GM12878 (cell line): ENCODE measurements at places on chromosomes 6 and 20.

DNA sequence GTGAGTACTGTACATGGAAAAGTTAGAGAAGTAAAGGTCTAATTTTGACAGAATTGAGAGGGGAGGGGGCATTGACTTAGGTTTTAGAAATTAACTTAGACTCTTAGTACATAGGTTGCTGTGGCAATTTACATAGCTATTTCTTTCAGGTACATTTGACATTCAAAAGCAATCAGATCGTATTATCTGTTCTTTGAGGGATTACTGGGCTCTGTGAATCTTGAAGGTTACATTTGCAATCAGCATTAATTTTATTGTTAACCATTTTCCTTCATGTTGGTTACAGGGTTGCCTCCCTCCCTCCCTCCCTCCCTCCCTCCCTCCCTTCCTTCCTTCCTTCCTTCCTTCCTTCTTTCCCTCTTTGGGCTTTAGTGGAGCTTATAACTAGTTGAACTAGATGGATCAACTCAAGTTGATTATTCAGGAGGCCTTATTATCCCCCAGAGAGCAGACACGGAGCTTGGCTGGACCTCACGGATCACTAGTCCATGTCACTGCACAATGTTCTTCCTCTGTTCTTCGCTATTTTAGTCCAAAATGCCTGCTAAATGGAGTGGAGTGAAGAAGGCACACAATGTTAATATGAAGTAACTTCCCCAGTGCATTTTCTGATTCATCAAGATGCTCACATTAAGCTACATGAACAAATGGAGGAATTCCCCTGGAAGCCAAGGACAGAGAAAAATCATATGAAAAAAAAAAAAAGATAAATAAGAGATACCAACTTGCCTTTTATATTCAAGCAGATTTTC is 87.8 kb downstream of the PLCB4 start:
- DNase-seq, result no peak

- no peak for DNase-seq
Observed at GRCh38 chr6:165106261-165106660, 203.1 kb downstream of the C6orf118 start.

DNA sequence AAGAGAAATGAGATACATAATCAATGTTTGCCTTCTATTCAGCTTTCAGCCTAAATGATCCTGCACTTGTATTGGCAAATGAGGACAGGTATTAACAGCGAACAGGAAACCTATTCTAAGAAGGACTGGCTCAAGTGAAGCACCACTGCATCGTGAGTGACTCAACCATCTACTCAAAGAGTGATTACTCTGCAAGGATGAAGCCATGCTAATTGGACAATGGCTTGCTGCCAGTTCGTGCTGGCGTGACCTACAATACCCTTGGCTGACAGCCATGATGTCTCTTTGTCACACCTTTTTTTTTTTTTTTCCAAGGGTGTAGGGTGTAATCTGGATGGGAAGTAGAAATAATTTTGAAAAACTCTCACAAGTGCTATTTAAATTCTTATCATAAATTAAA is 104.9 kb downstream of the GJA10 start:
- no peak for DNase-seq

GRCh38 chr6:121086876-121087275 is 247.4 kb downstream of the TBC1D32 start:
- DNase-seq, result no peak

- DNase-seq, result no peak
Observed at GRCh38 chr6:16727996-16728395, 33.3 kb downstream of the ATXN1 start.

DNA sequence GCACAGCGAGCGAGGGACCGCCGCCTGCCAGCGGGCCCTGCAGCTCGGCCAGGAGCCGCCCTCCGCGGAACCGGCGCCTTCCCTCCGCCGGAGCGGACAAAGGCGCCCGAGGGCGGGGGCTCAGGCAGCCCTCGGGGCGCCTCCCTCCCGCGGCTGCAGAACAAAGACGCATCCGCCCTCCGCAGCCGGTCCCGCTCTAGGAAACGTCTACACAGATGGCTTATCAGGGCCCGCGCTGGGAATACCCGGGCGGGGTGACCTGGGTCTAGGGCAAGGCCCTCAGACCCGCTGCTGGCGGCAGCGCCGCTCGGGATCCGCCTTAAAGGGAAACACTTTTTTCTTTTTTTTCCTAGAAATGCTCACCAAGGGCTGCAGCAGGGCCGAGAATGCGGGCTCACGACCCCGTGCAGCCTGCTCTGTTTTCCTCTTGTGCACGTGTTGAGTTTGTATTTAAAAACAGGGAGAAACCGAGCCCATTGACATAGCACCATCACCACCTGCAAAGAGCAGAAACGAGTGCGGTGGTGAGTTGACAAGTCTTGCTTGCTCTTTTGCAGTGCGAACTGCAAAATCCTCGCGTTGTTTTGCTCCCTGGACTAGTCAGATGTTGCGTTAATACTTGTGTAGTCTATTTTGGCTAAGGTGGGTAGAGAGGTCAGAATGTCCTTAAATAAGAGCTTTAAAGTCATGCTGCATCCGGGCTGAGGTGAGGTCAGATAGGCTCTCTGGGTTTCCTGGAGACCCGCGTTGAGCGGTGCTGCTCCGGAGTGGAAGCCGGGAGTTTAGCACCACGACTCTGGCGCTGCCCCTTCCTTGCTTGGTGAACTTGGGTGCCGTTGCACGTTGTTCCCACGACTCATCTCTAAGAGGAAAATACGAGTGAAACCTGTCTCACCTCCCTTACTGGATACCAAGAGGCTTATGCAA is 1.1 kb upstream of the RPS6KA2 start:
- DNase-seq, result no peak

DNA sequence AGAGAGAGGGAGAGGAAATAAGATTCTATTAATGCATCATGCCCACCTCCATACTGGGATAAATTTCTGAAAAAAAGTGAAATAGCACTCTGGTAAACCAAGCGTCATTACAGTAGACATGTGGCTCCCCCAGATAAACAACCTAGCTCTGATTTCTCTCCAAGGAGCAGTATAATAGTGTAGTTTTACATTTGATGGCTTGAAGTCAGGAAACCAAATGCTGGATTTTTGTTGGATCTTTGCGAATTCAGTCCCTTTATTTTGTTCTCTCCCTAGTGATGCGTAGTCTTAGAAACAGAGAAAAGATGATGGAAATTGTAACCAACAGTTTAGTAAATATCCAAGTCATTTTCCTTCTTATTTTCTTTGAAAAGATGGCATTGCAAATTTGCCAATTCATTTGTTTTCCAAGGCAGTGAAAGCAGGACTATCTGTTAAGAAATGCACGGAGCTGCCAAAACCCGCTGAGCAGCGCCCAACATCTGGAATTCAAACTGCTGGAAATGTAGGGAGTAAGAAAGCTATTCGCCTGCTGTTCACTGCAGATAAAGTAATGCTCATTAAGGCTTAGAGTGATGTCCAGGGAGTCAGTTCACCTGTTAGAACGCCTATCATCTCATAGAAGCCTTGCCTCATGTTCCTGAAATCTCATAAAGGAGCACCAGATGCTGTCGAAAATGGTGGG is 85.7 kb upstream of the DOK5 start:
- no peak for DNase-seq

- no peak for DNase-seq
Observed at GRCh38 chr6:52420668-52421358, 671 bp downstream of the EFHC1 start.

GRCh38 chr20:17379651-17380050 is 151.5 kb downstream of the BFSP1 start:
- no peak for DNase-seq

DNA sequence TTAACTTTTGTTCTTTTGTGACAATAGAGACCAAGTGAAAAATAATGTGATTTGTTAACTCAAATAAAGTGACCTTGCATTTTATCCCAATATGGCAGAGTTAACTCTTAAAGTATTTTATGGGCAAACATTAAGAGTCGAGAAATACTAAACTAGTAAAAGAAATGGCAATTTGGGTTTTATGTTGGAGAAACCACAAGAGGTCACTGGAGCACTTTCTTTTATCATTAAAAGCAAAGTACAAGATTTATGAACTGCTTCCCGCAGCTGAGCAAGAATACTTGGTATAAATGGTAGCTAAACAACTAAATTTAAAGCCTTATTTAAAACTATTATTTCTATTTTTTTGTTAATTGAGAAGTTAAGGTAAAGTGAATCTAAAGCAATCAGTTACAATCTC is 33.5 kb upstream of the MCM9 start:
- DNase-seq, result no peak

DNA sequence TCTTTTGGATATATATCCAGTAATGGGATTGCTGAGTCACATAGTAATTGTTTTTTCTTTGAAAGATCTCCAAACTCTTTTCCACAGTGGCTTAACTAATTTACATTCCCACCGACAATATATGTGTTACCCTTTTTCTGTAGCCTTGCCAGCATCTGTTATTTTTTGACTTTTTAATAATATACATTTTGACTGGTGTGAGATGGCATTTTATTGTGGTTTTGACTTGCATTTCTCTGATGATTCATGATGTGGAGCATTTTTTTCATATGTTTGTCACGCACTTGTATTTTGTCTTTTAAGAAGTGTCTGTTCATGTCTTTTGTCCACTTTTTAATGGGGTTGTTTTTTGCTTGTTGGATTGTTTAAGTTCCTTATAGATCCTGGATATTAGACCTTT is 58.9 kb upstream of the OPRM1 start:
- DNase-seq, result no peak

- DNase-seq, result no peak
Observed at GRCh38 chr6:29567991-29568390, 8.5 kb upstream of the UBD start.

GRCh38 chr6:17101422-17102257 is at the start of gene STMND1:
STMND1 (plus strand) TSS chr6:17102050; CDS start chr6:17102258, 208 bp downstream.
- DNase-seq, result no peak

- no peak for DNase-seq
Observed at GRCh38 chr20:61044499-61044898, 207.6 kb upstream of the CDH4 start.

DNA sequence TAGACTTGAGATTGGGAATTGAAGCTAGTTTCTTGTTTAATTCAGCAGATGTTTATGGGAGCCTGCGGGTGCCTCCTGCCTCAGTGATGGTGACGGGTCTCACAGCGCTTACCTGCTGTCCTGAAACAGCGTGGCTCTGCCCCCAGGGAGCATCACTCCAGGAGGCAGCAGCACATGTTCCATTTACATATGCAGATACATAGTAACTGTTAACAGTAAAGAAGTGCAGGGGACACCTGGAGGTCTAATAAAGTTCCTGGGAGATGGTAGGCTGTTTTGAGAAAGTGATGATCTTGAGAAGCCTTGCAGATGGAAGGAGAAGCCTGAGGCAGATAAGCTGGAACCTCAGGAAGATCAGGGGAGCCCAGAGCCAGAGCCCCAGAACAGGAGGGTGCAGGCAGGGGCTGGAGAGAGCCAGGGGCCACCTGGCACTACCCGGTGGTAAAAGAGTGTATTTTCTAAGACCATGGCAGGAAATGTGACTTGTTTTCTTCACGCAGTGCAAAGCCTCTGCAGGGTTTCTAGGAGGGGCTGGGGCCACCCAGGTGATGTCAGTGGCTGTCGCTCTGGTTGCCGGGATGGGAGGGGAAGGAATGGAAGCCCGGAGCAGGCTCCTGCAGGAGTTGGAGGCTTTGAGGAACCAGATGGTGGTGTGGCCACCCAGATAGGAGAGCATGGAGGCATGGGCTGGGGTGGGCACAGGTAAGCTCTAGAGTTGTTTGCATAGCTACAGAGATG is 24.2 kb upstream of the KIF25 start:
- DNase-seq, result no peak

DNA sequence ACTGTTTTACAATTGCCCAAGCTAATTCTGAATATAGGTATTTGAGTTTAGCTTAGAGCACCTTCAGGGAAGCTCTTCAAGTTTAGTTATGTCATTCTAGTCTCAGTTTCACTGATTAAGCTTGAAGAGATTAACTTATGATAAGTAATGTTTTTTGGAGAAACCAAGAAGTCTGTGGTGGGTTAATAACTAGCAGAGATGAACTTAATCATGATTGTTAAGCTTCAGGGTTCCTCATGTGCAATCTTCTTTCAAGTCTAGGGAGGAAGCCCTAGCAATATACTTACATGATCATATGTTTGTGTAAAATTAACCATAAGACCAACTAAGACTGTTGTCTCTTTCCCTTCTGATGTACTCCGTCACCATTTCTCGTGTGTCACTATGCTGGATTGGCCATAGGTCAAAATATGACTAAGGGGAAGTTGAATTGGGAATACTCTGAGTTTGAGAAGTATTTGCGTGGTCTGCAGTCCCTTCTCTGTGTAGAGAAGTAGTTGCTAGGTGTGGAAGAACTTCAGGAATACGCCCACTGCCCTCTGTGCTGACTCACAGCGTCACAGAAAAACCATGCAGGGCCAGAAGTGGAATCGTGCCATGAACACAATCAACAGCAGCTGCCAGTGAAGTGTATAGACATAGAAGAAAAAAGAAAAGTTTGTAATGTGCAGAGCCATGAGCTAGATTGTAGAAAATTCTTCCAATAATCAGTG is 88.3 kb downstream of the SH3BGRL2 start:
- DNase-seq, result no peak

- no peak for DNase-seq
Observed at GRCh38 chr6:118277631-118278030, 270.5 kb upstream of the PLN start.

GRCh38 chr6:43723737-43724295 is 36.2 kb upstream of the MRPS18A start:
- DNase-seq, result no peak

GRCh38 chr6:71187141-71187540 is 101.5 kb upstream of the OGFRL1 start:
- no peak for DNase-seq

DNA sequence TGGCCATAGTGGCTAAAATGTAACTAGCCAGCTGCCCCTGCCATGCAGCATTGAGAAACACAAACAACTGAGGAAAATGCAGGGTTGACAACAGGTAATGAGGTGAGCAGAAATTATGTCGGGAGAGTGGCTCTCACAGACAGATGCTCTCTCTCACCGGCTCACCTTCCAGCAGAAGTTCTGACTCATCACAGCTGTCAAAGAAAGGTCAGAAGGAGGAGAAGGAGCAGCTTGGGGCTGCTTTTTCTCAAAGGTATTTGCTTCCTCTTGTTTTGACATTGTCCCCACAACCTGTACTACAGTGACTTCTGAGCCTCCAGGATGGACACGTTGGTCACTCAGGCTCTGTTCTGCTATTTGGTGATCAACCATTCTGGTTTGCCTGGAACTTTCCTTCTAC is 190.5 kb upstream of the HEY2 start:
- DNase-seq, result no peak

- no peak for DNase-seq
Observed at GRCh38 chr20:32962053-32962452, 42.2 kb downstream of the SUN5 start.

- DNase-seq, result no peak
Observed at GRCh38 chr6:135434095-135434494, 63.4 kb downstream of the AHI1 start.

DNA sequence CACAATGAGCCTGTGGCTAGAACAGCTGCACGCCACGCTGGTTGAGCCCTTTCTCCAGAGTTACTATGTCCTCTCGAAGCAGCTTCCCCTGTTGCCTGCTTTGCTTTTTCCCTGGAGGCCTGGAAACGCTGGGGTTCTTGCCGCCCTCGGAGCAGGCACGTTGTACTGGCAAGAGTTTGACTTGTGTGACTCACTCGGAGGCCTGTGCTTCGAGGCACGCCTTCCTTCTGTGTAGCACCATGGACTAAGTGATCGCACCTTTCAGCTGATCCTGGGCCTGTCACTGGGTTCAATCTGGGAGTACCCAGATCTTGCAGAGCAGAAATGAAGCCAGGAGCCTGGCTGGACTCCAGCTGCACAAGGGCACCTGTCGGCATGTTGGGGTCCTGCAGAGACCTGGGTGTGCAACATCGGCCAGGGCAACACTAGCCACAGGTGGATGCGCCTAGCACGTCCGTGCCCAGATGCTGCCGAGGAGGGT is 5.2 kb downstream of the INSM1 start:
- no peak for DNase-seq

- DNase-seq, result no peak
Observed at GRCh38 chr6:15751721-15752350, 89.0 kb upstream of the DTNBP1 start.
